ENCODE measurements at places on chromosomes 6 and 20. TPM values are rescaled to one million over a fixed set of nuclear protein-coding genes. Genes with fewer than 3 reads are reported as not detected.

The GSTA2 gene
- polyA plus RNA-seq: 0.71 TPM

The TBXT gene
- not detected for polyA plus RNA-seq

The KHDC1L gene
- 0.62 TPM for polyA plus RNA-seq

The SYNDIG1 gene
- 6.5 TPM for polyA plus RNA-seq

The ANKRD66 gene
- not detected for polyA plus RNA-seq

The CALHM4 gene
- 1.4 TPM for polyA plus RNA-seq

The RIMS1 gene
- polyA plus RNA-seq: 2.8 TPM

The DEFB132 gene
- polyA plus RNA-seq: 0.07 TPM

The FERMT1 gene
- polyA plus RNA-seq: 5.4 TPM

GRCh38 chr6:37137201-37138090 lies 32.5 kb upstream of the PIM1 start:
- peak; percentile 93 for DNase-seq

DNA sequence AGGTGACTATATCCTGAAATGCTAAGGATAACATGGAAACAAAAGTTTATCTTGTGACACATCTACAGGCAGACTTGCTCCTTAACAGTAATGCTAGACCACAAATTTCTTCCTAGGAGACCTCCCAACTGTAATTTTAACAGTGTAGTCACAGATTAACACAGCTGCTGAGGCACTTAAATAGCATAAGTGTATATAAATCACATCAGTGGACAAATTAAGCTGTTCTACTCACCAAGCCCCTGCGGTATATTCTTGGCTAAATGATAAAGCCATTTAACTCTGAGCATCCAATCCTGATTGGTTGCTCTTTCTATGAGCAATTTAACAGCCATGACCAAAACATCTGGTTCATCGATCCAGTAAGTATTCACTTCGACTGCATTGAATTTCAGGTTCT lies 73.3 kb upstream of the LYRM2 start:
- no peak for DNase-seq

DNA sequence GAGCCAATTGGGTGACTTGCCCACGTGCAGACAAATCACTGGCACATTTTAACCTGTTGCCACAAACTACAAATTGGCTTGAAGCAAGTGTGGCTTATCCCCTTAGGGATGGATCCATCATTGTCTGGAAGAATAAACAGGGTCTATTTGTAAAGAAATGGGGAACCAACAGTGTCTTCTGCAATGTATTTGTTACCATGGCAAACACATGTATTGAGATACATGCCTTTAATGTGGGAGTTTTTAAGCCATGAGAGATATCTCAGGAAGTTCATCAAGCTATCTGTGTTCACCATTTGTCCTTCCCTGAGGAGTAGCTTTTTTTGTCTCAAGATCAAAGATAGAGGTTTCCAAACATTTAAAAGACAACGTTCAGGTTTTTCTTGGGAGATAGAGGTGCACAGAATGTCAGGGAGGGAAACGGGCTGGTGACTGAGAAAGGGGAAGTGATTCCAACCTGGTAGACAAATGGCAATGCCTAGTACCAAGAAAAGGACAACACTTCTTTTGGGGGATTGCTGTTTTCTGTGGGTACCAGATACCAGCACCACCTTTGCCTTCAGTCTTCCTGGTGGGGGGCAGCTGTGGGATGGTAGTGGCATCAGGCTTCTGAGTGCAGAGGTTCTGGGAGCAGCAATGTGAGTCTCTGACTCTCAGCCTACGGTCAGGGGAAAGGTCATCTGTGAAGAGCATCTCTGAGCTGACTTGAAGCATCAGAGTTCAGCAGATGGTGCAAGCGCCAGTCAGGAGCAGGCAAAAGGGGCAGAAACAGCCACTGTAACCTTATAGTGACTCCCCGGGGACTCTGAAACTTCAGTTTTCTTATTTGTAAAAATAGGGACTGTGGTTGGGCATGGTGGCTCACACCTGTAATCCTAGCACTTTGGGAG lies 20.1 kb upstream of the BCAS1 start:
- DNase-seq: no peak

DNA sequence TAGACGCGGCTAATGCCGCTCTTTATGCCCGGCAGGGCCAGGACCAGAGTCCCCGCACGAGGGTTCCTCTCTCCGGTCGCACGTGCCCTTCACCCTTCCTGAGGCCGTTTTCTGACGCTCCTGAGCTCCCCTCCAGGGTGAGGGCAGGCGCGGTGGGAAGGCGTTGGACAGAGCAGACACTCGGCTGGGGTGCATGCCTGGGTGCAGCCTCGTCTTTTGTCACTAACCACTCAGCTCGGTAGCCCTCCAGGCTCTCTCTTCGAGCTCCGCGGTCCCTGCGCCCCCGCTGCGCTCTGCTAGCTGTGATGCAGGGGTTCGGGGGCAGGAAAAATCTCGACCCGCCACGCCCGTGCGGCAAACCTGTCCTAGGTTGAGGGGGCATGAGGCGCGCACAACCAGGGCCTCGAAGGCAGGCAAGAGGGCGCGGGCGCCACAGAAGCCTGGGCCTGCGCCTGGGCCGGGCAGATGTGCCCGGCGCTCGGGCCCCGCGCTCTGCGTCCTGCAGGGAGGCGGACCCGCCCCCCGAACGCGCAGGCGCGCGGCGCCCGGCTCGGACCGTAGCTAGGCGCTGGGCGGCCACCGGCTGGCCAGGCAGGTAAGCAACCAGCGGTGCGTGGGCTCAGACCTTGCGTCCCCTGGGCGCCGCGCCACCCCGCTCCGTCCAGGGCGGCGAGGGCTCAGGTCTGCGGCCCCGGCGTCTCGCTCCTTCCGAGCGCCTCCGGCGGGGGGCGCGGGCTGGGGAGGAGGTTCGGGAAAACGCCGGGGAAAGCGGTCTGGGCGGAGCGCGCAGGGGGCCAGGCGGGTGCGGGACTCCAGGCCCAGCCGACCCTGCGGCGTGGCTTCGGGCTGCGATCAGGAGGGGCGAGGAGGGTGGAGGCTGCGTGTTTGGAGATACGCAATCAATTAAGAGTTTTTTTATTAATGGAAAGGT lies at the start of gene L3MBTL1:
Gene L3MBTL1, plus strand, starts transcription at position 548 of the 931 bp plus-strand sequence. CDS start 5,807 bp downstream, outside the sequence.
- DNase-seq: peak; percentile 52

GRCh38 chr6:111114087-111114443 lies 26.8 kb downstream of the SLC16A10 start:
- DNase-seq: no peak

GRCh38 chr6:157684620-157685299 lies 138.3 kb upstream of the SNX9 start:
- DNase-seq: no peak

DNA sequence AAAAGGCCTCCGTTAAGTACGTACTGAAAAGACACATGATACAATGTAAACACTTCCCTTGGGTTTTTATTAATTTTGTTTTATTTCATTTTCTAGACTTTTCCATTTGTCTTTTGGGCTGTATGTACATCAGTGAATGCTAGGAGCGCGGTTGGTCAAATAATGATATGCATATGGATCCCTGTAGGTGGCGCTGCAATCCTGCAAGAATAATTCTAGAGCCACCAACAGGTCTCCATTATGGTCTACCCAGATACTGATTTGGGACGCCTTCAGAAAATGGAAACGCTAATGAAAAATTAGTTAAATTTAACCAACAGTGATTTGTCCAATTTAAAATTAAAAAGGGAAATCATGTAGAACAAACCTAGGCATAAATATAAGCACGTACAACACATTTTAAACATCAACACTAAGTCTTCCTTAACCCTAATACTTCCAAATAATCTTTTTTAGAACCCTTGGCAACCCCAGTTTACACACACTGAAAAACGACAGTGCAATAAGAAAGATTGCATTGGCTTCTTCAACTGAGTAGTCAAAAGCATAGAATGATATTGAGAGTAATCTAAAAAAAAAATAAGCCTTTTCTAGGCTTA lies 433.5 kb downstream of the RFPL4B start:
- DNase-seq: peak; percentile 85

- DNase-seq: no peak
Measured at GRCh38 chr6:83870649-83871048, 11.2 kb downstream of the CYB5R4 start.

GRCh38 chr20:9186396-9186795 lies 117.5 kb downstream of the PLCB4 start:
- no peak for DNase-seq

DNA sequence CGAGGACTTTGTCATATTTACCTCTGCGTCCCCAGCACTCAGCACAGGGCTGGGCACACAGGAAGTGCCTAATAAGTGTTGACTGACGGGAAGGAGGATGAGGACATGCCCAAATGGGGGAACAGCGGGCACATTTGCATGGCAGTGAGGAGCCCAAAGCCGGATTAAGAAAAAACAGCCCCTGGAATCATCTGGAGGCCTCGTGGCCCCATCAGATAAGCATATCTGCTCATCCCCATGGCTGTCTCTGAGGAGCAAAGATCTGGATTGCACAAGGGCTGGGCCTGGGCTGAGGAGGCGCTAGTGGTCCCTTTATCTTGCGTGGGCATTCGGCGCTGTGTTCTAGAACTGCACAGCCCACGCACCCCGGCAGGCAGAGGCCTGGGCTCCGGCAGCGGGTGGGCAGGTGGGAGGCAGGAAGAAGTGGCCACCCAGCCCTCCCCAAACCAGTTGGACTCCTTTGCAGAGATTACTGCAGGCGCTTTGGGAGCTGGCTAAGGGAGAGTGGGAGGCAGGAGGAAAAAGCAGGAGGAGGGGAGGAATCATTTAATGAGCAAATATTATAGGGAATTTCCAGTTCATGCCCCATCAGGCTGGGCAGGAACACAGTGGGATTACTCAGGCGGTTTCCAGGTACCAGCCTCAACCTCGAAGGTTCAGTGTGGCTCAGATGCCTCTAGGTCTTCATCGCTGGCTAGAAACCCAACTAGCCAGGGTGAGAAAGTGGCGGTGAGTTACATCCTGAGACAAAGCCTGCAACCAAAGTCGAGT lies 108.1 kb downstream of the CEBPB start:
- no peak for DNase-seq

- no peak for DNase-seq
Measured at GRCh38 chr20:12870588-12870987, 138.2 kb upstream of the SPTLC3 start.

- no peak for DNase-seq
Measured at GRCh38 chr6:4786996-4787395, 10.8 kb downstream of the CDYL start.

GRCh38 chr20:58127701-58128111 lies 100.7 kb downstream of the ANKRD60 start:
- no peak for DNase-seq

DNA sequence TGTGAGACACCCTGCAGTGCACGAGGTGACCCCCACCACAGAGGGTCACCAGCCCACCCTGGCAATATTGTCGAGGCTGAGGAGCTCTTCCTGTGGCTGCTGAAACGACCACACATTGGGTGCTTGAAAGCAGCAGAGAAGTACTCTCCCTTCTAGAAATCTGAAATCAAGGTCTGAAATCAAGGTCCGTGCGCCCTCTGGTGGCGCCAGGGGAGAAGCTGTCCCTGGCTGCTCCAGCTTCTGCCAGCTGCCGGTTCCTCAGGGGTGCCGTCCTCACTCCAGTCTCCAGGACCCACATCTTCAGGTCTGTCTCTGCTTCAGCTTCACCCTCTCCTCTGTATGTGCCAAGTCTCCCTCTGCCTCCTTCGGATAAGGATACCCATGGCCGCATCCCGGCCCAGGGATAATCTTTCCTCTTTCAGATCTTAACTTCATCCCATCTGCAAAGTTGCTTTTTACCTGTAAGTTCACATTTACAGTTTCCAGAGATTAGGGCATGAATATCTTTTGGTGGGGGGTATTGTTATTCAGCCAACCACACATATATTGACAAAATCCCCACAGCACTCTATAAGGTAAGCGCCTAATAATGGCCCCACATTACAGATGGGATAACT lies 108.3 kb upstream of the PHACTR3 start:
- DNase-seq: peak; percentile 77

- no peak for DNase-seq
Measured at GRCh38 chr6:79872986-79873385, 74.4 kb downstream of the ELOVL4 start.

DNA sequence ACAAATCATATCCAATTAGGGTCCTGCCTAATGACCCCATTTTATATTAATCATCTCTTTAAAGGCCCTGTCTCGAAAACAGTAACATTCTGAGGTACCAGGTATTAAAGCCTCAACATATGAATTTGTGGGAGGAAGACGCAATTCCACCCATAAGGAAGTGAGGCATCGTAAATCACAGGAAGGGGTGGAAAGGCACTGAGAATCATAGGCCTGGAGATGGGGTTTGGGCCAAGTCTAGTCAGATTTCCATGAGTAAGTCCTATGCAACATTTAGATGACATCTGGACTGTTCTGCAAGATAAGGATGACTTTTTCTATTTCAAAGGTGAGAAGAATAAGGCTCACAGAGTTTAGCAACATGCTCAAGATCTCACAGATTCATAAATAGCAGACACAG lies 534.0 kb downstream of the KHDRBS2 start:
- no peak for DNase-seq

GRCh38 chr20:43375591-43375990 lies 82.1 kb upstream of the SRSF6 start:
- DNase-seq: no peak

DNA sequence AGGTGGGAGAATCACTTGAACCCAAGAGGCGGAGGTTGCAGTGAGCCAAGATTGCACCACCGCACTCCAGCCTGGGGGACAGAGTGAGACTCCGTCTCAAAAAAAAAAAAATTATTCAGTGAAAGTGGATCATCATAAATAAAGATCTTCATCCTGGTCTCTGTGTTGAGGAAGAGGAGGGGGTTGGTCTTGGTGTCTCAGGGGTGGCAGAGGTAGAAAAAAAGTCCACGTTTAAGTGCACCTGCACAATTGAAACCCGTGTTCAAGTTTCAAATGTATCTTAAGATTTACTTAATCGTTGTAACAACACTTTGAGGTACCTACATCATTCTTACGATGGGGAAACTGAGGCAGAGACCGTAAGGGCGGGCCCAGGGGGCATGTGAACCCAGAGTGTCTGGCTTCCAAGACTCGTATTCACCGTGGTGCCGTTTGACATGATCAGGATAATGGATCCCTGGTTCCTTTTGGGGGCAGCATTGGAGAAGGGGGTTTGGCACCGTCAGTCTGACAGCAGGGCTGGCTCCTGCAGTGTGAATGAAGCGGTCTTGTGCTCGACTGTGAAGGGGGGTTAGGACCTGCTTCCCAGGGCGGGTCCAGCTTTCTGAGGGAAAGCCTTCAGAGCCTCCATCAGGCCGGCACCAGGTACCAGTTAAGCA lies 32.9 kb upstream of the ID1 start:
- no peak for DNase-seq

DNA sequence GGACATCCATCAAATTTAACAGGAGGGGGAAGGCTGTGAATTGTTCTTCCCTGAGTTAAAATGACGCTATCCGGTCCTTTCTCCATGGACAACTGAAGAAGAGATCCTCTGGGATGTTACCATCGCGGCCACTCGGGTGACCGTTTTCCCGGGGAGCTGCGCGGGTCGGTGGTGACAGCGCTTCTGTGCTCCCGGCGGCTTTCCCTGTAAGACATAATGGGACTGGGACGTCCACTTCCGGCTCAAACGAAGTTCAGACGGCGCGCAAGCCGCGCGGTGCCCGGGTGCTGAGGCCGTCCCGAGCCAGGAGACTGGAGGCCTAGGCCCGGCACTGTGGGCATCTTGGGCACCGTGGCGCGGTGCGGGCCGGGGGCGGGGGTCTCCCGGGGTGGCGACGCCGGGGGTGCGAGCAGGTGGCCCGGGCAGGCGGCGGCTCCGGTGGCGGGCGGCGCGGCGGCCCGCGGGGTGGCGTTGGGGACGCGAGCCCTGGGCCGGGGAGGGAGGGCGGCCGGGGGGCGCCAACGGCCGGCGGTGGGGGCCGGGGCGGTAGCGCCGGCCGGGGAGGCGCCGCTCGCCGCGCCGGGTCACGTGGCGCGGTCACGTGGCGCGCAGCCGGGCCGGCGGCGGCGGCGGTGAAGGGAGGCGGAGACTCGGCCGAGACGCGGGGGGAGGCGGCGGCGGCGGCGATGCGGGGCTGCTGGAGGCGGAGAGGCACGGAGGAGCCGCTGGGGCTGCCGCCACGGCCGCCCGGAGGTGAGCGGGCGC lies 63.6 kb downstream of the GTF2H5 start:
- DNase-seq: peak; percentile 48

All from left kidney (tissue), 8 donors.